Activated naive CD8-positive, alpha-beta T cell treated with anti-CD3 and anti-CD28 coated beads, Interleukin-2, amount 10 ng/mL, durations not matched to agents 7 days and 5 days (primary cell): ENCODE measurements at places on chromosomes 1 and 21. TPM values are rescaled to one million over a fixed set of nuclear protein-coding genes. Genes with fewer than 3 reads are reported as not detected.
A peak's percentile ranks its signal among the peaks of the same experiment; 100 is the strongest.

Gene C1orf21
- 9.4 TPM for total RNA-seq

GRCh38 chr1:70234733-70235132 is 13.6 kb downstream of the SRSF11 start:
- no peak overlapping the region for H3K4me3 ChIP-seq
- H3K36me3 ChIP-seq = peaks cover 21% of the 10 kb centered on the region
- no peak overlapping the region for H3K27ac ChIP-seq
- DNase-seq = no peak
- H3K4me1 ChIP-seq = peaks cover 1% of the 10 kb centered on the region
- H3K27me3 ChIP-seq = no peaks in the 10 kb centered on the region

Gene PPIH
- 90.3 TPM for total RNA-seq

GRCh38 chr1:75237316-75237715 is 103.1 kb downstream of the LHX8 start:
- no peaks in the 10 kb centered on the region for H3K4me1 ChIP-seq
- DNase-seq = no peak
- H3K4me3 ChIP-seq = no peak overlapping the region

Gene NLRP3
- total RNA-seq = 8.9 TPM

Gene PLEKHA6
- total RNA-seq = 0.97 TPM

- DNase-seq = no peak
- H3K4me3 ChIP-seq = no peak overlapping the region
- H3K27me3 ChIP-seq = no peaks in the 10 kb centered on the region
Observed at GRCh38 chr1:80310703-80311245, 1304.2 kb upstream of the ADGRL4 start.

Gene GUCA2A
- total RNA-seq = not detected

DNA sequence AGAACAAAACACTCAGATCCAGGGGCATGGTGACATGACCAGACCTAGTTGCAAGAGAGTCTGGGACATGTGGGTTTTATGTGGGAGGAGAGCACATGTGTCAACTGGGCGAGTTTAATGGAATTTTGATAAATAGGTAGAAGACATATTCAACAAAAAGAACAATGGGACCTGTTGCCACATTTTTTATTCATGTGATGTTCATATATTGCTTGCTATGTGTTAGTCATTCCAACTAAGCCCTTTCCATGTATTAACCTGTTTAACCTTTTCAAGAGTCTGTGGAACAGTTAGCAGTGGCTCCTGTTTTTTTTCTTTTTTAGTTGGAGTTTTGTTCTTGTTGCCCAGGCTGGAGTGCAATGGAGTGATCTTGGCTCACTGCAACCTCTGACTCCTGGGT is 30.1 kb upstream of the CSF3R start:
- H3K4me1 ChIP-seq = peaks cover 13% of the 10 kb centered on the region
- H3K4me3 ChIP-seq = no peak overlapping the region

GRCh38 chr1:220703305-220703704 is 13.1 kb downstream of the C1orf115 start:
- H3K36me3 ChIP-seq = no peaks in the 10 kb centered on the region
- H3K27ac ChIP-seq = no peak overlapping the region

- peaks cover 13% of the 10 kb centered on the region for H3K36me3 ChIP-seq
- H3K27me3 ChIP-seq = no peaks in the 10 kb centered on the region
- DNase-seq = no peak
- H3K4me3 ChIP-seq = peak overlapping the region; percentile 57
- H3K27ac ChIP-seq = peak overlapping the region; percentile 87
Observed at GRCh38 chr1:185568155-185569123, 165.8 kb upstream of the HMCN1 start.

- H3K4me1 ChIP-seq = no peaks in the 10 kb centered on the region
- no peak overlapping the region for H3K4me3 ChIP-seq
- H3K27me3 ChIP-seq = peaks cover 31% of the 10 kb centered on the region
- no peak overlapping the region for H3K27ac ChIP-seq
- no peak for DNase-seq
Observed at GRCh38 chr1:211915924-211916323, 85.4 kb upstream of the LPGAT1 start.

Gene AMPD1
- total RNA-seq = not detected

Gene NTMT2
- total RNA-seq = not detected

- H3K4me1 ChIP-seq = no peaks in the 10 kb centered on the region
- no peaks in the 10 kb centered on the region for H3K36me3 ChIP-seq
- no peak overlapping the region for H3K4me3 ChIP-seq
- H3K27ac ChIP-seq = no peak overlapping the region
- DNase-seq = no peak
- no peaks in the 10 kb centered on the region for H3K27me3 ChIP-seq
Observed at GRCh38 chr1:95957748-95958147, 723.7 kb downstream of the RWDD3 start.
